ENCODE measurements at places on chromosomes 2 and 18. TPM values are rescaled to one million over a fixed set of nuclear protein-coding genes. Genes with fewer than 3 reads are reported as not detected.

Gene TRABD2A
- total RNA-seq = 3.1 TPM

Gene FAP
- 24.6 TPM for total RNA-seq

Gene LHCGR
- total RNA-seq = 0.26 TPM

DNA sequence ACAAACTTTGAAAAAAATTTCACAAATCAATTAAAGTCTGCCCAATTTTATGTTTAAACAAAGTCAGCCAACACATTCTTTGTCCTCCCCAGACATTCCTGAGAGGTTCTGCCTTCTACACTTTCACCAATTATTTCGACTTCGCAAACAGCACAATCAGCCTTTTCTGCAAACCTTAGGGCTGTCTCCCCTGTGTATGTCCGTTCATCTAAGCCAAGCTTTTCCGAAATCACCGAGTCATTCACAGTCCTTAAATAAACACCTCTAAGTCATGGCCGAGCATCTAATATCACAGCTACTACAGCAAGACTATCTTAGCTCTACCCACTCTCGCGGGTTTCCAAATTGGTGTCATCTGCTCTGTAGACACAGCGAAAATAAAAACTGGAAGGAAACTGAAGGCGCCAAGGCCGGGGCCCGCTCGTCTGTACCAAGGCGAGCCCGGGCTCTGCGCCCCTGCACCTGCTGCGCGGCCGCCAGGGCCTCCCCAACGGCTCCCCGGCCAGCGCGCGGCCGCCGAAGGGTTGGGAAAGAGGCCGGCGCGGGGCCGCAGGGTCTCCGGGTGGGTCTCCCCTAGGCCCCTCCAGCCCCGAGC, 730 bp downstream of the ODC1 start:
- H3K4me1 ChIP-seq = peaks cover 7% of the 10 kb centered on the region
- DNase-seq = peak; percentile 57
- peaks cover 15% of the 10 kb centered on the region for H3K36me3 ChIP-seq

DNA sequence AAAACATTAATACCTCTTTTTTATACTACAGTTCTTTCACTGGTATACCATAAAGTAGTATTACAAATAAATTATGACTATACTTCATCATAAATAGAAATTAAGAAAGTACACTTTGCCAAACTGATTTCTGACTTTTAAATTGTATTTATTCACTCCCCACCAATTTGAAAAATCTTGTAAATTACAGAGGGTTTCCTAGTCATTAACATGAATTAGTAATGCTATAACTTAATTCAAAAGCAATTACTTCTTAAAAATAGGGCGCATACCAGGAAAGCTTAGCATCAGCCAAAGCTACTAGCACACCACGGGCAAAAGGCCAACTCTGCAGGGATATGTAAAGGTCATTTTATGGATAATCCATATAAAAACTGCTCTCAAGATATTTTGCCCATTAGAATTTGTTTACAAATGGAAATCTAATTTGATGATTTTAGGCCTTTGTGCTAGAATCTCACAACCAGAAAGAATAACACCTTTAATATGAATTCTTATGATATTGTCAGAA, 142.3 kb downstream of the PIGN start:
- no peaks in the 10 kb centered on the region for H3K27me3 ChIP-seq
- peak; percentile 48 for DNase-seq
- H3K4me1 ChIP-seq = no peaks in the 10 kb centered on the region
- no peak overlapping the region for H3K4me3 ChIP-seq
- H3K27ac ChIP-seq = no peak overlapping the region
- H3K36me3 ChIP-seq = peaks cover 2% of the 10 kb centered on the region

DNA sequence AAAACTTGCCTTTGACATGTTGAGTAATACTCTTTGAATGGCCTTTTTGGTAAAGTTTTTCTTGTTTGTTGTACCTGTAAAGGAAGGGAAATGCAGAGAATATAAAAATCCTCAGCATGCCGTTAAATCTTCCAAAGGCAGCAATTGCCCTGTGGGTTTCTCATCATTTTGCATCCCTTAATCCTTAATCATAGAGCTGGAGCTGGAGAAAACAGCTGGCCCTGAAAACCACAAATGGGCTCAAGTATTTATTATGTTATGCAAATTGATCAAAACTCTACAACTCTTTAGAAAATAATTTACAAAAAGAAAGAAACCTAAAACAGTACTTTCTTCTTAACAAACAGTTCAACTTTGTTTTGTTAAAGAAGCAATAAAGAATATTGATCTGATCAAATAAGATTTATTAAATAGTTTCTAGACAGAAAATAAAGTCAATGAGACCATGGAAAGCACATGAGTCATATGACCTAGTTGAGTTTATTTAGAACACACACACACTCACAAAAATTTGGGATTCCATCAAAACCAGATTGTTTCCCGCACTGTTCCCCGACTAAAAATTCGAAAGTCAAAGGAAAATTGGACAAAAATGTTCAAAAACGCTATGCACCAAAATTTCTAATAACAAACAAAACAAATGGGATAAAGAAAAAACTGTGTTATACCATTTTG, 309.0 kb downstream of the GULP1 start:
- DNase-seq = no peak
- peaks cover 6% of the 10 kb centered on the region for H3K4me1 ChIP-seq
- no peaks in the 10 kb centered on the region for H3K36me3 ChIP-seq
- H3K27me3 ChIP-seq = no peaks in the 10 kb centered on the region
- H3K27ac ChIP-seq = no peak overlapping the region
- no peak overlapping the region for H3K4me3 ChIP-seq

- no peaks in the 10 kb centered on the region for H3K36me3 ChIP-seq
- DNase-seq = no peak
- no peak overlapping the region for H3K27ac ChIP-seq
- no peaks in the 10 kb centered on the region for H3K27me3 ChIP-seq
These were observed 547.3 kb downstream of the PLCL1 start for GRCh38 chr2:198351647-198352046.

- no peak for DNase-seq
- no peak within 1 kb of the TSS for H3K27ac ChIP-seq
- peaks cover 8% of the 10 kb centered on the region for H3K4me1 ChIP-seq
- no peaks in the 10 kb centered on the region for H3K36me3 ChIP-seq
- no peaks in the 10 kb centered on the region for H3K27me3 ChIP-seq
These were observed at the start of gene ERMN for GRCh38 chr2:157325786-157326185. ERMN (minus strand) TSS chr2:157325824; CDS start chr2:157325642, 182 bp downstream.

DNA sequence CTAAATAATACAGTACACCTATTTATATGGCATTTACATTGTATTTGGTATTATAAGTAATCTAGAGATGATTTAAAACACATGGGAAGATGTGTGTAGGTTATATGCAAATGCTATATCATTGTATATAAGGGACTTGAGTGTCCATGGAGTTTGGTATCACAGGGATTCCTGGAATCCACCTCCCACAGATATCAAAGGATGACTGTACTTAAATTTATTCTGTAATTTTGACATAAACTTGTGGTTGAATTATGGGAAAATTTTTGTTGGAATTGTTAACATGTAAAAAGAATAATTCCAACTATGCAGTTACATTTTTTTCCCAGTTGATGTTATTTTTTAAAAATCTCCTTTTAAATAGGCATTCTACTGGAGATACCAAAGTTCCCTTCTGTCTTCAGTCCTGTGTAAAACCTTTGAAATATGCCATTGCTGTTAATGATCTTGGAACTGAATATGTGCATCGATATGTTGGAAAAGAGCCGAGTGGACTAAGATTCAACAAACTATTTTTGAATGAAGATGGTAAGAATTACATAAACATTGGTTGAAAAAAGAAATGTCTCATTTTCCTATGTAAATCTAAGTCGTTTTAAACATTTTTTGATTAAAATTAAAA, 24.1 kb downstream of the GLS start:
- H3K4me3 ChIP-seq = no peak overlapping the region
- H3K36me3 ChIP-seq = no peaks in the 10 kb centered on the region
- H3K27me3 ChIP-seq = no peaks in the 10 kb centered on the region
- DNase-seq = no peak
- H3K4me1 ChIP-seq = no peaks in the 10 kb centered on the region
- no peak overlapping the region for H3K27ac ChIP-seq

DNA sequence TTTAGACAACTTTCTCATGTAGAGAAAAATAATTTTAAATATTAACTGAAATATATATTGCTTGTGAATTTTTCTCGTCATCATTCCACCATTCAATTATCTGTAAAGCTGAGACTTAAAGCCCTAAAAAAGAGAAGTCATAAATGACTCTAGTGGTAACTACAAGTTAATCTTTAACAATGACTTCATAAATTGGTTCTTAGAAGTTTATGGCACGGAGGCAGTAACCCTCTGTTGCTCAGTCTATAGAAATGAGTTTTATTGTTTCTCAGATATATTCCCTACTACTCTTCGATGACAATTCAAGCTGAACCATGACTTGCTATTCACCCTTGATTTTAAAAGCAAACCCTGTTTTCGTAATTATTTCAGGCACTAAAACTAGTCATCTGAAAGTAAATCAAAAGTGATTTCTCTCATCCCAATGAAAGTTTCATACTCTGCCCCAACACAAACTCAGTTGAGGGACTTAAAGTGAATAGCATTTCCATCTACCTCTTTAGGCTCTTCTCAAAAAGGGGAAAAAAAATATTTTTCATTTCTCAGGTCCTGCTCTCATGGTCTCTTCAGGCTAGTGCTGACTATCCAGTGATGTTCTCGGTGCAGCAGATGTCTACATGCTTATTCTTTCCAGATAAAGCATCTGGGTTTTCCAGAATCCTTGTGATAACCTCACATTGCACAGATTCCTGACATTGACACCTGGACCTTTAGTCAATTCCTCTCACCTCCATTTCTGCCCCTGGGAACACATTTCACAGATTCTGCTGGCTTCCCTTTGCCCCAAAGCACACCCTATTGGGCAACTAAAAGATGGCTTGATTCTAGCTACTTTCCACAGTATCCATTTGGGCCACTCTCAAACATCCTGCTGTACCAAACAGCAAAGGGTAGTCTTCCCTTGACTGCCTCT, 207.8 kb upstream of the LRATD1 start:
- H3K4me1 ChIP-seq = peaks cover 2% of the 10 kb centered on the region
- DNase-seq = no peak
- H3K4me3 ChIP-seq = no peak overlapping the region
- no peak overlapping the region for H3K27ac ChIP-seq
- no peaks in the 10 kb centered on the region for H3K36me3 ChIP-seq
